ENCODE measurements at places on chromosomes 4 and X.

- no peak for DNase-seq
These were observed 37.0 kb upstream of the ABCG2 start for GRCh38 chr4:88195328-88196012.

DNA sequence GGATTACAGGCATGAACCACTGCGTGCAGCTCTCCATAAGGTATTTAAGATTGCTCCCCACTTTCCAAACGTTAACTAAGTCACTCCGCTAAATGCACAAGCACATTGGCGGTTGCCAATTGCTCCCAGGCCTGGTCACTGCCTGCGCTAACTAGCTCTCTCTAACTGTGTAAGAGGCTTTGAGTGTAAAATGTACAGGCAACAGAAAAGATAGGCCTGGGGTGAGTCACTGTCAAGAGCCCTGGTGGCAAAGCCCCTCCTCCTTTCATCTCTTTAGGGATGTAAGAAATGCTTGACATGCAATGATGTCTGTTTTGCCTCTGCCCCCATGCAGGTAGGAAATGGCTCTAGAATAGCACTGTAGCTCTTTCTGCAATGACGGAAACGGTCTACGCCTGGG is 329.7 kb upstream of the GATB start:
- no peak for DNase-seq

DNA sequence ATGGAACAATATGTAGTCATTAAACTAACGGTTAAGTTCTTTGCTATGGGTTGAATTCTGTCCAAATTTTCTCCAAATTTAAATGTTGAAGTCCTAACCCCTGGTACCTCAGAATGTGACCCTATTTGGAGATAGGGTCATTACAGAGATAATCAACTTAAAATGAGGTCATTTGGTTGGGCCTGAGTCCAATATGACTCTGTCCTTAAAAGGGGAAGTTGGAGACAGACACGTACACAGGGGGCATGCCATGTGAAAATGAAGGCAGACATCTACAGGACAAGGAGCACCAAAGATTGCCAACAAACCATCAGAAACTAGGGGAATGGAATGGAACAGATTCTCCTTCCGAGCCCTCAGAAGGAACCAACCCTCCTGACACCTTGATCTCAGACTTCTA is 492.0 kb upstream of the FTHL17 start:
- DNase-seq: no peak

DNA sequence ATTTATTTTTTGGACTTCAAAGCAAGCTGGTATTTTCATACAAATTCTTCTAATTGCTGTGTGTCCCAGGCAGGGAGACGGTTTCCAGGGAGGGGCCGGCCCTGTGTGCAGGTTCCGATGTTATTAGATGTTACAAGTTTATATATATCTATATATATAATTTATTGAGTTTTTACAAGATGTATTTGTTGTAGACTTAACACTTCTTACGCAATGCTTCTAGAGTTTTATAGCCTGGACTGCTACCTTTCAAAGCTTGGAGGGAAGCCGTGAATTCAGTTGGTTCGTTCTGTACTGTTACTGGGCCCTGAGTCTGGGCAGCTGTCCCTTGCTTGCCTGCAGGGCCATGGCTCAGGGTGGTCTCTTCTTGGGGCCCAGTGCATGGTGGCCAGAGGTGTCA is 15.3 kb downstream of the FGFR3 start:
- DNase-seq: no peak

- DNase-seq: no peak
These were observed 25.5 kb downstream of the IRF2 start for GRCh38 chr4:184448821-184449220.

GRCh38 chrX:134737061-134737460 is 78.8 kb upstream of the PLAC1 start:
- no peak for DNase-seq

- no peak for DNase-seq
These were observed 260.7 kb downstream of the COL25A1 start for GRCh38 chr4:109041463-109042360.

DNA sequence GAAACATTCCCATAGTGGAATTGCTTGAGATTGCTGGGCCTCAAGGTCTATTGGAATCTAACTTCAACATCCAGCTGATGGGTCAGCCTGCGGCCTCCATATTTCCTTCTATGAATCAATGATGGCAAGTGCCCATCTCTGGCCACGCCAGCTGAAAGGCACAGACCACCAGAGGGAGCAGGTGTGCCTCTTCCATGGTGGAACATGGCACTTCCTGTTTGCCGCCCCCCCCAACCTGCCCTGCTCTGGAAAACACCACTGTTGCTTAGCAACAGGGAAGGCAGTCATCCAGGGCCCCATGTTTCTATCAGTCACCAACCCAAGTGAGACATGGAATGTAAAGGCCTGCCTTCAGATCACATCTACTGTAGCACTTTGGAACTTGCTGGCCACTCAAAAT is 11.6 kb downstream of the PAGE4 start:
- DNase-seq: no peak

DNA sequence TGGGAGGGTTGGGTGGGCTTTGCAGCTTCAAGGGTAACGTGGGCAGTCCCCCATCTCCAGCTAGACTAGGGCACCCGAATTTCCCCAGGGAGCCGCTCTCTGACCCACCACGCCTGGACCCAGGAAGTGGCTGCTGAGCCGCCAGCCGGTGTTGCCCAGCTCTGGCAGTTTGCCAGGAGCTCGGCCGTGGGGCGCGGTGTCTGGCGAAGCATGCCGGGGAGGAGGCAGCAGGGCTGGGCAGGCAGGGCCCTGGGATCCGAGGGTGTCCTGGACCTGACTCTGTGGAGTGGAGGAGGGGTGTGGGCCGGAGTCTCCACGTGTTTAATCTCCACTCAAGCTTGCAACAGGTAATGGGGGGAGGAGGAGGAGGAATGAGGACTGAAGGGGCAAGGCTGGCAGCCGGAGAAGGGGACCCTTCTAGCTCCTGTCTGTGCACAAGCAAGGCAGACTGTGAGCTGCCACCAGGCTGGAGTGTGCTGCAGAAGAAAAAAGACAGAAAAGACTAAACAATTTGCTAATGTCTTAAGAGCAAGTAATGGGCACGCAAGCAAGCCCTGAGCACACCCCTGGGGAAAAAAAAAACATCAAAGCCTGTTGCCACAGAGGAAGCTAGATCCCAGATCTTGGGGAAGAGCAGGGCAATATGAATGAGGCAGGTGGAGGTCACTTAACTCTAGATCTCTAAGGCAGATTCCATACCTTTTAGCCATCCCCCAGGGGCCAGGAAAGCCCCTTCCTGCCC is 2.4 kb downstream of the LONRF3 start:
- no peak for DNase-seq

DNA sequence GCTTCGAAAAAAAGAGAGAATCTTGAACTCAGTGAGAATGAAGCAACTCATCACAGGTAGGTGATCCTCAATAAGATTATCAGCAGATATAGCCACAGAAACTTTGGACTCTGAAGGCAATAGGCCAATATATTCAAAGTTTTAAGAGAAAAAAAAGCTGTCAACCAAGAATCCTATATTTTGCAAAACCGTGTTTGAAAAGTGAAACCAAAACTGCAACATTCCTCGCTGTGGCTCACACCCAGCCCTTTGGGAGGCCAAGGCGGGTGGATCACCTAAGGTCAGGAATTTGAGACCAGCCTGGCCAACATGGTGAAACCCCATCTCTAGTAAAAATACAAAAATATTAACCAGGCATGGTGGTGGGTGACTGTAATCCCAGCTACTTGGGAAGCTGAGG is 22.8 kb downstream of the MAD2L1 start:
- DNase-seq: no peak

- peak; percentile 2 for DNase-seq
These were observed 80.5 kb upstream of the PPARGC1A start for GRCh38 chr4:23970201-23970850.

DNA sequence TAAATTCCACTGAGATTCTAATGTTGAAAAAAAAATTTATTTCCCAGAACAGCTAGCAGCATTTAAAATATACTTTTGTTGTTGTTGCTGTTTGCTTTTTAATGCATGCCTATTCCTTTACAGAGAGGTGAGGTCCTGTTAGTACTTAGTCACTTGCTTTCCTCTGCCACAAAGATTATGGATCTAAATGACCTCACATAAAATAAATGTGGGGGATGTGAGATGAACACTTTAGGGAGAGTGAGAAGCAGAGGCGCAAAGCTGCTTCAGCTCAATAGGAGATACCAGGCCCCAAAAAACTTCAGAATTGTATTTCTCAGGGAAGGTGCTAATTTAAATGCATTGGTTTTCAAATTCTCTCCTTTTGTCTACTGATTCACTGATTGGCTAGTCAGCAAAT is 4.0 kb downstream of the LDB2 start:
- no peak for DNase-seq

DNA sequence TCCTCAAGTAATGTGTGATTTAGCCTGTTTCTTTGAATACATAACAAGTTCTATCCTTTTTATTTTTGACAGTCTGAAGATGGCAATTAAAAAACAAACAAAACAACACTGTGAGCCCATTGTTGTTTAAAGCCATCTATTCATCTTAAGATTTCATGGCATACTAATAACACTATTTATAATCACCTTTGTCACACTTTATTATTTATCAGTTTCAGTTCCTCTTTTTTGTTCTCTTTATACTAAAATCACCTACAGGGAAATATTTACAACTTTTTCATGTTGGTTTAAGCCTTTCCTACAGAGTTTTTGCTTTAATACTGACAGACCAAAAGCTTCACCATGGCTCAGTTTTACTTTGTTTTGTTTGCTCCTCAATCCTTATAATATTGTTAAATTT is 247.4 kb upstream of the CTSO start:
- no peak for DNase-seq

- DNase-seq: no peak
These were observed 125.4 kb downstream of the PDLIM5 start for GRCh38 chr4:94577136-94577535.

DNA sequence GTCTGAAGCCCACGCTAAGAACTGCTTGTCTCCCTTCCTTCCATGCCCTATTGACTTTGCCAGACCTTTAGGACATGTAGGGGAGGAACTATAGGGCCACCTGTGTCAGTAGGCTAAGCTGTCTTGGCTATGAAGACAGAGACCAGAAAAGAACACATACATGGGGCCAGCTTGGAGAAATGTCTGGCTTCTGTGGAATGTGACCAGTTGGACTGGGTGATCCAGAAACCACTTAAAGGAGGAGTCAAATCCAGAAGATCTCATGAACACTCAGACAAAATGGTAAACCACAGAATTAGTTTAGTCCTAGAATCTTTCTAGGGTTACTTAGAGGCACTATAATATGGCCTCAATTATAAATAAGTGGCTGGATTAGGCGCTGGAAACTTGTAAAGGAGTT is 42.0 kb downstream of the PHKA2 start:
- no peak for DNase-seq

DNA sequence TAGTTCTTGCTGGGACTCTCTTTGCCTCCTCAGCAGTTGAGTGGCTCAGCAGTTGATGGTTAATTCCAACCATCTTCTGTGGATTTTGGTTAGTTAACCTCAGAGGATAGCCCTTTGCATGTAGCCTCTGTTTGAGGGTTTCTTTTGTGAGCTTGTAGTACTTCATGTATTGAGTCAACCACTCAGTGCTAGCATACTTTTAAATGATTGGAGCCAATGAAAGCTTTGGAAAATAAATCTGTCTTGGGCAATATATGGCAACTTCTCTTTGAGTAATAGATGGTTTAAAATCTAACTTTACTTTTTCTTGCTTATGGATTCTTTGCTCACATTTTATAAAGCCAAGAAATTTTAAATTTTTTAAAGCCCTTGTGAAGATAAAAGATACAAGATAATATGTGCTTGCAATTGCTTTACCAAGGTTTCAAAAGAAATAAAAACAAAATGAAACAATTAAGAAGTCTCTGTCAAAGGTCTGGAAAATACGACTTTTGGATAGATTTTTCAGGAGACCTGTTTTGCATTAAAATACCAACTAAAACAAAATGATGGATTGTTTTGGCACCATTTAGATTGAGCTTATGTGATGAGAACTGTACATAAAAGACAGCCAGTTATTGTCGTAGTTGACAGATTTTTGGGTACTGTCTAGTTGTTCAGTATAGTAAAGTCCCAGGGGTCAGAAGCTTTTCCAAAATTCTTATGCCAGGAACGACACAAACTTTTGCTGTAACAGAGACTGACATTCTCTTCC is 181.9 kb downstream of the SPRY1 start:
- no peak for DNase-seq

GRCh38 chr4:124427095-124427767 is 285.3 kb downstream of the ANKRD50 start:
- no peak for DNase-seq

DNA sequence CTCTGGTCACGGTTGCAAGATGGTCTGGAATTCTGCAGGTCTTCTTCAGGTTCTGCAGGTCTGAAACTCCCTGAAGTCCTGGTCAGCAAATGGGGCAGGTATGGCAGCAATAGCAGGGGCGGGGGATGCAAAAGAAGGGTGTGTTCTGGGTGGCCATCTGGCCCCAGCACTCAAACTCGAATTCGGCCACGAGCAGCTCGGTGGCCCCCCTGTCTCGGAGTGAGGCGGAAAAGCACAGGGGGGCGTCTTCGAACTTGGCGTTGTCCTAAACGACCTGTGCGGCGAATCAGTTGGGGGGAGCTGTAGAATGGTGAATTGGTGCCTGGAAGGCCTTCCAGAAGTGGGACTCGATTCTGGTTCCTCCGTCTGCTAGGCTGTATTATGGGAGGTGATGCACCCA is 2.1 kb downstream of the RTL5 start:
- DNase-seq: no peak

- DNase-seq: no peak
These were observed 260.8 kb upstream of the TENM3 start for GRCh38 chr4:181982437-181982836.

DNA sequence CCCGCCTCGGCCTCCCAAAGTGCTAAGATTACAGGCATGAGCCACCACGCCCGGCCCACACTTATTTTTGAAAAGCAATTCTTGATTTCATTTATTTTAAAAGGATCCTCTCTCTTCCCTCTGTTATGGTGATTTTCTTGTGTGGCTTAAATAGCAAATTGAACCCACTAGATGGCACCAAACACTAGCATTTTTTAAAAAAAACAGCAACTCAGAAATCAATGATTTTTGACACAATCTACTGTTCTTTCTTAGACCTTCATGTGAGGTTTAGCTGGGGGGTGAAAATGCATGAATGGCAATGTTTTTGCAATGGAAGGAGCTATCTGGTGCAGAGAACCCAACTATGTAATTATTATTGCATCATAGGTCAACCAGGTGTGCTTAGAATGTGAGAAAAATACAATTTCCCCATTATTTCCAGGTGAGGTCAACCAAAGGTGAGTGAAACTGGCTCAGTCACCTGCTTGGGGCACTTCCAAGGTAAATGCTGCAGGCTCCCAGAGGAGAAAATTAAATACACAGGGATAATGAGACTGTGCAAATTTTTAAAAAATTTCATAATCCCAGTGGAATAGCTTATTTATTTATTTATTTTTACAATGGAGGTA is 226.7 kb upstream of the PRKX start:
- DNase-seq: no peak

GRCh38 chr4:148515248-148515647 is 73.0 kb upstream of the NR3C2 start:
- DNase-seq: no peak

GRCh38 chr4:139196462-139196861 is 19.4 kb upstream of the ELF2 start:
- DNase-seq: no peak

- no peak for DNase-seq
These were observed 1.0 kb upstream of the SUV39H1 start for GRCh38 chrX:48695534-48695896.

GRCh38 chr4:8264106-8264505 is 5.4 kb upstream of the HTRA3 start:
- DNase-seq: no peak

All from right renal cortex interstitium (tissue), 3 donors.